ENCODE measurements at places on chromosomes 4 and X.

GRCh38 chr4:163967710-163968109, 473.2 kb downstream of the TMA16 start:
- DNase-seq = no peak

- DNase-seq = no peak
These were observed 288.4 kb downstream of the BCOR start for GRCh38 chrX:39809331-39809730.

DNA sequence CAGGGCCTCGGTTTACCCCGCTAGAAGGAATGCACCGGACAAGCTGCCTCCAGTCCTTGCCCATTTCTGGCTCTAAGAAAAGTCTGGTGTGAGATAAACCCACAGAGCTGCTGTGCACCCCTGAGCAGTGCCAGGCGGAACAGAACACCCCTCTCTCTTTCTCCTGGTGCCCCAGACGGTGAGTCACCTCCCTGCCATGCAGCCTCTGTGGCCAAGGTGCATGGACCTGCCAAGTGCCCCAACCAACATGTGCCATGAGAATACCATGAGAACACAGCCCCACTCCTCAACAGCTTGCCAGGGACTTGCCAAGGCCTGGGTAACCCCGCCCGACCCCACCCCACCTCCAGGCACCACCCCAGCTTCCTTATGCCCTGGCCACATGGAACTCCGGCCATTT, 47.7 kb upstream of the MAN2B2 start:
- DNase-seq = no peak

DNA sequence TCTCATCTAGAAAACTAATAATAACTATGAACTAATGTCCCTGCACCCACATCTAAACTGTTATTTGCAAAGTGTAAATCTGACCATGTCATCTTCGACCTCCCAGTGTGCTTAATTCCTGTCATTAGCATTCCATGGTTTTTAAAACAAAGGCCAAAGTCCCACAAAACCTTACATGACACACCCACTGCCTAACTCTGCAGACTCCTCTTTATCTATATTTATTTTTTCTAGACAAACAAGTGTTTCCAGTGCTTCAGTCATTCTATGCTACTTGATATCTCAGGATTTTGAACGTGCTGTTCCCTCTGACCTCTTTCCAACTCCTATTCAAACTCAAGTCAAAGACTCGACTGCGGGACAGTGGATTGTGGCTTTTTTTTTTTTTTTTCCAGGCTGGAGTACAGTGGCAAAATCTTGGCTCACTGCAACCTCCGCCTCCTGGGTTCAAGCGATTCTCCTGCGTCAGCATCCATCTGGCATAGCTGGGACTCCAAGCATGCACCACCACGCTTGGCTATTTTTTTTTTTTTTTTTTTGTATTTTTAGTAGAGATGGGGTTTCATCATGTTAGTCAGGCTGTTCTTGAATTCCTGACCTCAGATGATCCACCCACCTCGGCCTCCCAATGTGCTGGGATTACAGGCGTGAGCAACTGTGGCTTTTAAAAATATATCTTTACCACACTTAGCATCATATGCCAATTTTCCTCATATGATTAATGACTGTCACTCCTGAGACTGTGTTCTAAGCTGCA, 1511.0 kb downstream of the ARAP2 start:
- DNase-seq = no peak

- DNase-seq = no peak
These were observed 316.8 kb upstream of the EMCN start for GRCh38 chr4:100834616-100835015.

DNA sequence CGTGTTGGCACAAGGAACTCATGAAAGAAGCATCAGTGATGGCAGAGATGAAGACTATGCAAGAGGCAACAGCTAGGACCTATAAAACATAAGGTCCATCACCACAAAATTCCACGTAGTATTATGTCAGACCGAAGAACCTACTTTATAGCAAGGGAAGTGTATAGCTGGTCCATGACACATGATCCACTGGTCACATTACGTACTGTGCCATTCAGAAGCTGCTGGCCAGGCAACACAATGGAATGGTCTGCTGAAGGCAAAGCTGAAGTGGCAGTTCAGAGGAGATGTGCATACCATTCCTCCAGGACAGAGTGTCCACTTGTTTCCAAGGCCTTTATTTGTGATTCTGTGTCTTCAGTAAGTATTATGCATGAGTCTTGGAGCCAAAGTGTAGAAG, 215.5 kb upstream of the UGT8 start:
- no peak for DNase-seq

GRCh38 chrX:50704360-50704759, 109.6 kb downstream of the SHROOM4 start:
- no peak for DNase-seq

- no peak for DNase-seq
These were observed 266.6 kb upstream of the TAPT1 start for GRCh38 chr4:16492872-16493271.

GRCh38 chr4:61318431-61318830, 118.3 kb downstream of the ADGRL3 start:
- DNase-seq = no peak

DNA sequence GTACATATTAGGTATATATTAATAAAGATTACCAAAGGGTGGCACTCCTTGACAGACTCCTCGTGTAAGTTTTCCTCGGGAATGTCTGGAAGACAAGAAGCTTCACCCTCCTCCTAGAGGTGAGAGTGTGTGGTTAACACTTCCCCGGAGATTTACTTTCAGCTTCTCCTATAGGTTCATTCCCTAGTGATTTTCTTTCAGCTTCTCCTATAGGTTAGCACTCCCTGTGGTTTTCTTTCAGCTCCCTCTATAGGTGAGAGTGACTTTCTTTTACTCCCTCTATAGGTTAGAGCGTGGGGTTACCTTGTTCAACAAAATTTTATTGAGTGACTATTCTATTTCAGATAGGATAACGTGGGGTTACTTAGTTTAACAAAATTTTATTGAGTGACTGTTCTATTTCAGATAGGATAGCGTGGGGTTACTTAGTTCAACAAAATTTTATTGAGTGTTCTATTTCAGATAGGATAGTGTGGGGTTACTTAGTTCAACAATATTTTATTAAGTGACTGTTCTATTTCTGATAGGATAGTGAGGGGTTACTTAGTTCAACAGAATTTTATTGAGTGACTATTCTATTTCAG, 106.0 kb upstream of the PLAC1 start:
- no peak for DNase-seq

DNA sequence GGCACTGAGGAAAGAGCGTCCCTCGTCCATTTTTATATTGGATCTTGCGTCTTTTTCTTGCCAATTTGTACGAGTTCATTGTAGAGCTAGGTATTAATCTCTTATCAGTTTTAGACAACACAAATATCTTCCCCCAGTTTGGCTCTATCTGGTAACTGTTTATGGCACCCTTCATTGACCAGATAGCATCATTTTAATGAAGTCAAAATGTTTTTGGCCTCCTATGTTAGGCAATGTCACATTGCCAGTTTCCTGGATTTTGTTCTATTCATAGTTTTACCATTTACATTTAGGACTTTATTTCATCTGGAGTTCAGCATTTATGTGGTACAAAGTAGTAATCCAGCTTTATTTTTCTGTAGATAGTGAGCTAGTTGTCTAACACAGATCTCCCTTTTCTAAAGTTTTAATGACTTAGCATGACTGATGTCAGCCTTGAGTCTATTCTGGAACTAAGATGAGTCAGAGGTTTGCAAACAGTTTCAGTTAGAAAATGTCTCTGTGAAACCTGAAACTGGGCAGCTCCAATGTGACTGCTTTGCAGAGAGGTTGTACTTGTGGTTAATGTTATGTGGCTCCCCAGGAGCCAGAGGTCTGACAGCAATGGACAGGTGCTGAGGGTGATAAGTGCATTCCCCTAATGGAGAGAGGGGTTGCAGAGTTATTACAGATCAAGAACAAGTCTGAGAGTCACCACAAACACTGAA, 5.3 kb upstream of the STBD1 start:
- peak; percentile 17 for DNase-seq

DNA sequence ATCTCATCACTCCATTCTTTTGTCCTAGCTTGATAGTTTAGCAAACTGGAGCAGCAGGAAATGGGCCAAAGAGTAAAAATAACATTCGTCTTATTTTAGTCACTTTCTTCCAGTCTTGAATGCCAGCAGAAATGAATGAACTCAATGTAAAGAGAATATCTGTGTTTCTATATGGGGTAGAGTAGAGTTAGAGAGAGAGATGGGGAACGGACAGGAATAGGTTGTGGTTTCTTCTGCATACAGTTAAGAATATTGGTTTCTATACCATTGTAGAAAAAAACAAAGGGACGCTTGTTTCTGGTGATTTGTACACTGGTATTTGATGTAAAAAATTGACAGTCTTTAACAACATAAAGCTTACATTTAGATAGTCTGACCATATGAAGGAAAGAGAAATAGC, 8.9 kb downstream of the GPR174 start:
- DNase-seq = no peak

- DNase-seq = no peak
These were observed 72.1 kb upstream of the IGFBP7 start for GRCh38 chr4:57182132-57182874.

All from stimulated activated CD4-positive, alpha-beta T cell treated with anti-CD3 and anti-CD28 coated beads, Interleukin-2, amount 100 ng/mL, for 24 hours (primary cell).